NCI-H2029 treated with DMSO at 0.1 percent for 48 hours (cell line): ENCODE measurements at places on chromosomes 3 and 15.
A peak's percentile ranks its signal among the peaks of the same experiment; 100 is the strongest.

- no peak for DNase-seq
These were observed 4.2 kb downstream of the SPG21 start for GRCh38 chr15:64985366-64986033.

DNA sequence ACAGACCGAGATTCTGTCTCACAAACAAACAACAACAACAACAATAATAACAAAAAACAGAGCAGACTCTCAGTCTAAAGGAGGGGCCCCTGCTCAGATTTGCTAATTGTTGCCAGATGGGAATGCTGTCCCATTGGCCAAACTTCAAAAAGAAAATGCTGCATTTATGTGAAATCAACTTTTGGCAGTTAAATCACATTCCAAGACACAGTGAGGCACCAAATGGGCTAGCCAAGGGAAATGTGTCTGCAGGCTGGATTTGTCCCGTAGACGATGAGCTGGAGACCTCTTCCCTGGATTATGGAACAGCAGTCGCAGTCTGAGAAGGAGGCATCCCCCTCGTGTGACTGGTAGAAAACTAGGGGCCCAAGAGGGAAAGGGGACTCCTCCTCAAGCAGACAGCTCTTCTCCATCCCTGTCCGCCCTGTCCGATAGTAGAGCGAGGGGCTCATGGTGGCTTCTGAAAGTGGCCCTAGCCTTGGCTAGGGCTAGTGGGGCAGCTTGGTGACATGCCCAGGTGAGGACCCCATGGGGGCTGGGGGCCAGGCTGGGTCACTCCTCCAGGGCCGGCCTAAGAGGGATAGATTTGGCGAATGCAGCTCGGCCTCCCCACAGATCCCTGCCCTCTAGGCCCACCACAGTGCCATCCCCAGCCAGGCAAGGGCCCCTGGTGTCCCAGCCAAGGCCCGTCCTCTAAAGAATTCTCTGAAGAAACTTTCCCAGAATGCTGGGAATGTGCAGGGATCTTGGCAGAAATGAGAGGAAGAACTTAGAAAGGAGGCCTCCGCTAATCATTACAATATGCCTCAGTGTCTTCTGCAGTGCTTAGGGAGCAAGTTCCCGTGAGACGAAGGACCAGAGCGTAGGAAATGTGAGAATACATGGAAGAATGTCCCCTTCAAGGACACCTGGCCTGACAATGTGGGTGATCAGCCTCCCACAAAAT lies 2.0 kb downstream of the SLC22A14 start:
- DNase-seq, result no peak

- no peak for DNase-seq
These were observed 39.3 kb downstream of the KLHL6 start for GRCh38 chr3:183515968-183516851.

- DNase-seq, result no peak
These were observed 1.1 kb downstream of the CASR start for GRCh38 chr3:122184591-122184929.

DNA sequence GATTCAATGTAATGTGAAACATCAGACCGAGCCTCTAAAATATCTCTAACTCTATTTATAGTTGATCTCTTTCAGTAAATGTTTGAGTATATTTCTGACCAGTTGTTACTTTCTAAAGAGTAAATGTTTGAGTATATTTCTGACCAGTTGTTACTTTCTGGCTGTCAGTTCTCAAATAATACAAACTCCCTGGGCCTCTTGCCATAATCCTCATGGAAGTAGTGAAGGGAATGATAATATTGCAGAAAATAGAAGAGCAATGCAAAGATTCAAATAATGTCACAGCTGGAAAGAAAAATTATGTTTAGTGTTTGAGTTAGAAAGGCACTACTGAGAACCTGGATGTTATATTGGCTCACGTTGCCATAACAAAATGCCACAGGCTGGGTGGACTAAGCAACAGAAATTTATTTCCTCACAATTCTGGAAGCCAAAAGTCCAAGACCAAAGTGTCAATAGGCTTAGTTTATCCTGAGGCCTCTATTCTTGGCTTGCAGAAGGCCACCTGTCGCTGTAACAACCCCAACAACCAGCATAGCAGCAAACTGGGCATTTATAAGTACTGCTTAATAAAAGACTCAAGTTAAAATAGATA lies 470.6 kb upstream of the BCHE start:
- no peak for DNase-seq

GRCh38 chr3:111989061-111989678 lies 9.6 kb upstream of the TAGLN3 start:
- DNase-seq, result peak; percentile 81

DNA sequence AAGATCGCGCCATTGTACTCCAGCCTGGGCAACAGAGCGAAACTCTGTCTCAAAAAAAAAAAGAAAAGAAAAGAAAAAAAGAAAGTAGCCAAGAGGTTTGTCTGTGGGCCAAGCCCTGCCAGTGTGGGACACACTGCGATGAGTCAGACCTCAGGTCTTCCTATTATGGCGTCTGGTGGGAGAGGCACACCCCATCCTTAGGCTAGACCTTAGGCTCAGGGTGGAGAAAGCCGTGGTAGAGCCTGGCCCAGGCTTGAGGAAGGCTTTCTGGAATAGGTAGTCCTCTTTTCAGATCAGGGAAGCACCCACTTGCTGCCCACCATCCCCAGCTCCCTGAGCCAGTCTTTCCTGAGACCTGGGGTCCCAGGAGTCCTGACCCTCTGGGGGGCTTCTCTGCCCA lies 6.0 kb downstream of the HEMK1 start:
- DNase-seq, result no peak

DNA sequence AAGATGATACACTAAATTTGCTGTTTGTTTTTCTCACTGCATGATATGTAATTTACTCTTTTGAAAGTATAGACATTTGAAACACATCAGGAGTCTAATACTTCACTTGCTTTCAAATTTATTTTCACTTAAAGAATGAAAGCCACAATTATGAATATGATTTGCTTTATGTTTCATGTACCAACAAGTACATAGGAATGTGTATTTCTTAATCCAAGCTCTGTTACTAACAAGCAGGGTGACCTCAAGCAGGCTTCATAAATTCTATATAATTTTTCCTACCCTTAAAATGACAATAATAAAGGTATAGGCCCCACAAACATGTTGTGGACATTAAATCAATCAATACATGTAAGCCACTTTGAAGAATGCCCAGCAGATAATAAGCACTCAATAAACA lies 170.2 kb upstream of the P2RY1 start:
- DNase-seq, result no peak

GRCh38 chr3:3675801-3676200 lies 123.4 kb upstream of the LRRN1 start:
- no peak for DNase-seq

DNA sequence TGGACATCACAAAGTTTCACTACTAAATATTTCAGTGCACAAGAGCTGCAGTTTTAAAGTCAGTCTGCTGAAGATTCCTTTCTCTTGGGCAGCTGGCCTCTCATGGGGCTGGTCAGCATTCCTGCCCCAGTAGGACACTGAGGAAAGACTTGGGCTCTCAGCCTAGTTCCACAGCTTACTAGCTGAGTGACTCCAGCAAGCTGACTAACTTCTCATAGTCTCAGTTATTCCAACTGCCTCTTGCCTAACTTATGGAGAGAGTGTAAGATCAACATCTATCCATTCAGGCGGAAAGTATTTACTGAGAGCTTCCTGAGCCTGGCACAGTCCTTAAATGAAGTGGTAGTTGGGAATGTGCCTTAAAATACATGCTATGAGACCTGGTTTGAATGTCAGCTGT lies 27.0 kb downstream of the TM4SF4 start:
- DNase-seq, result no peak

DNA sequence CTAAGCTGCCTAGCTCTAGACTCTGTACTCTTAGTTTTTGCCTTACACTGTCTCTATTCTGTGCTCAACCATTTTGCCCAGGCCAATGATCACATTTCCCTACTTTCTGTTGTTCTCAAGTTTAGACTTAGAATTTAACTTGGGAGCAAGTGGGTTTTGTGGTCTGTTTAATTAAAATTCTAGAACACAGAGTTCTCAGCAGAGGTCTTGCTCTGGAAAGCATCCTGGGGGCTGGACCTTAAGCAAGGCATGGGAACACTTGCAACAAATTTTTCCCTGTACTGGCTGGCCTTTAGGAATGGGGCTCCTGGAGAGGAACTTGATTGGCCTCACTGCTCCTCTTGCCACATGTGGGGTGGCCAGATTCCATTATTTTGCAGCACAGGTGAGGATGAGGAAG lies 236.3 kb upstream of the LRTM1 start:
- no peak for DNase-seq
